ENCODE measurements at places on chromosomes 2 and 18. TPM values are rescaled to one million over a fixed set of nuclear protein-coding genes. Genes with fewer than 3 reads are reported as not detected.

CCL20 gene
- total RNA-seq = 2.2 TPM

DPYSL5 gene
- total RNA-seq = not detected

ITGB6 gene
- total RNA-seq = 0.17 TPM

VSNL1 gene
- total RNA-seq = 1.0 TPM

CHRND gene
- total RNA-seq = not detected

SCN9A gene
- 13.6 TPM for total RNA-seq

LGALSL gene
- total RNA-seq = 3.6 TPM

EN1 gene
- total RNA-seq = 0.17 TPM

MAP3K19 gene
- not detected for total RNA-seq

ANKMY1 gene
- total RNA-seq = 4.3 TPM

FAM124B gene
- total RNA-seq = not detected

DNAJC5G gene
- total RNA-seq = not detected

RAPGEF4 gene
- total RNA-seq = 1.8 TPM

ZNF385B gene
- total RNA-seq = not detected

KLF7 gene
- 14.0 TPM for total RNA-seq

CFC1 gene
- not detected for total RNA-seq

PPP1R1C gene
- total RNA-seq = 0.15 TPM

VAPA gene
- total RNA-seq = 133 TPM

SLC9A4 gene
- total RNA-seq = not detected

PHOSPHO2 gene
- 1.7 TPM for total RNA-seq
